ENCODE measurements at places on chromosomes 4 and X.

GRCh38 chrX:87873347-87873941 lies 355.8 kb downstream of the KLHL4 start:
- DNase-seq: no peak

DNA sequence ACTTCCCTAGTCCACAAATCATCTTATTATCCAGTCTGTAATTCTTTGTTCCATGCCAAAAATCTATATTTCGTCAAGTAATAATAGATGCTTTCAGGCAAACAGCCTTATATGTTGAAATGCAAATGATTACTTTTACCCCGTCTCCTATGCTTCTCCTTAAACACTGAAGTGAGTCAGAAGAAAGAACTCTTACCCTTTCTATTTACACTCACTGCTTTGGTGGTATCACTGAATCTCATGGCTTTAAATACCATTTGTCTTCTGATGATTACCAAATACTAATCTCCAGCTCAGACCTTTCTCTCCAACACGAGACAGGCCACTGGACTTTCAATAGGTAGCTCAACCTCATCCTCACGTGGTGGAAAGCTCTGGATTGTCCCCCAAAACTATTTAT lies 558.1 kb downstream of the IL1RAPL1 start:
- no peak for DNase-seq

- DNase-seq: peak; percentile 22
These were observed 140.9 kb upstream of the KLF3 start for GRCh38 chr4:38523054-38523453.

- DNase-seq: no peak
These were observed 964 bp downstream of the VEGFC start for GRCh38 chr4:176791591-176792325.

DNA sequence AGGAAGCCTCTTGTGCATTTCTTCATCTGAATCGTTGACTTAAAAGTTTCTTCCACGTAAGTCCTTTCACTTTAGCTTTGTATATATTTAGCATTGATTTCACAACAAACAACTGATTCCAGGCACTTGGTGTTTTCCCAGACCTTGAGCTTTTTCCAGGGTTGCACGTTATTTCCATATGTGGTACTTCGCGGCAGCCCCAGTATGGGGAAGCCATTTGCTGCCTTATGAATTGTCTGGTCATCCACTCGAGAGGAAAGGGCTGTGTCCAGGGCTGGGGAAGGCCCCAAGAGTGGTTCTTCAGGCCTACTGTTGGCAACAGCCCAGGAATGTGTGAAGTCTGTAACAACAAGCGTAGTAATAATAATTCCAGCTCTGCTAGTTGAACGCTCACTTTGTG lies 2.8 kb upstream of the TLR8 start:
- DNase-seq: no peak

- DNase-seq: no peak
These were observed 77.5 kb downstream of the TMEM156 start for GRCh38 chr4:38954727-38955126.

DNA sequence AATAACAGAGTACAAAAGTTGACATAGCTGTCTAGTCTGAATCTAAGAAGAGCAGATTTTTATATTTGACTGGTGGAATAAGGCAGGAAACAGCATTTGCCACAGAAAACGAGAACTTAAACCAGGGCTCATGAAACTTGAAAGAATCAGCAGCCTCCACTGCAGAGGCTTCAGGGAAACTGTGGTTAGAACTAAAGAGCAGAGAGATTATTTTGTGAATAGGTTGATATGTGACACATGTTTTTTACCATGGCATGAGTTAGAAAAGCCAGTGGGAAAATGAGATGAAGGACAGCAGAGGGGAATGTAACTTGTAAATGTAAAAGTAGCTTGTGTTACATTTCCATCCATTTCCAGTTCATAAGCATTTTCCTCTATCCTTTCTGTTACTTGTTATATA lies 63.7 kb upstream of the CAMK2D start:
- DNase-seq: peak; percentile 65

DNA sequence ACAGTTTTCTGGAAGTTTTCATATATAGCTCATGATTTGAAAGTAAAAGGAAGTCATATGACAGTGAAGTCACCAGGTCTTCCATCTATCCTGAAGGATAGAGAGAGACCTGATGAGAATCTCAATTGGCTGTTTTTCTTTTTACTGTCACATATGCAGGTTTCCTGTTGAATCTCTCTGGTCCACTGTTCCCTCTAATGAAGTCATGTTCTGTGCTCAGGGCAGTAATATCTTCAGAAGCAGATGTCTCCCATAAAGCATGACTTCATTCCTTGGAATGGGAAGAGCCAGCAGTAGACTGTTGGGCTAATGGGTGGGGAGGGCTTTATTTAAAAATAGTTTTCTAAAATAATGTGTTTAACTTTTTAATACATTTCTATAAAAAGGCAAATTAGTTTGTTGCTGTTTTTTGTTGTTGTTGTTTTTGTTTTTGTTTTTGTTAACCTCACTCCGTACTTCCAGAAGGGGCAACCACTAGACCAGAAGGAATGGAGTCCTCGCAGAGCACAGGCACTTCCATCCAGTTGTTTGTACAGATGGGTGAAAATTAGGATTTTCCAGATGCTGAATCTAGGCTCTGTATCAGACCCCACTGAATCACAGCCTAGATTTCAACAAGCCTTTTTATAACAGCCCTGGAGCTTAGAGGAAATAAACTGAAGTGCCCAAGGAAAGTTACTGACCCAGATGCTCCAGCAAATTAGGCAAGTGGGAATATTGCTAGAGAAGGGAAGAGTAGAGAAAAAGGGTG lies 54.2 kb downstream of the AWAT2 start:
- no peak for DNase-seq

DNA sequence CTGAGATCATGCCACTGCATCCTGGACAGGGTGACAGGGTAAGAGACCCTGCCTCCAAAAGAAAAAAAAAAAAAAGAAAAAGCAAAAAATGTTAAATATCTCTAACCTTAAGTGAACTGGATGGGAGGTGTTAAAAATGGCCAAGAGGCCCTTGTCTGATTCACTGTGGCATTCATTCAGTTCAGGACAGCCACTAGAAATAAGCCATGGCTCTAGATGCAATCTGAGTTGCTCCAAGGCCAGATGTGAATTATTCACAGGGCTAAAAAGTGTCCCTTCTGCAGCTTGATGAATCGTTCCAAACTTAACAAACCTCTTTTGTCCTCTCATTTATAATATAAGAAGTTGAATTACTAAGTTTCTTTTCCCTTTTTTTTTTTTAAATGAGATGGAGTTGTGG lies 63.7 kb upstream of the FBXW7 start:
- no peak for DNase-seq

GRCh38 chr4:143184217-143184502 lies 557 bp upstream of the USP38 start:
- no peak for DNase-seq

DNA sequence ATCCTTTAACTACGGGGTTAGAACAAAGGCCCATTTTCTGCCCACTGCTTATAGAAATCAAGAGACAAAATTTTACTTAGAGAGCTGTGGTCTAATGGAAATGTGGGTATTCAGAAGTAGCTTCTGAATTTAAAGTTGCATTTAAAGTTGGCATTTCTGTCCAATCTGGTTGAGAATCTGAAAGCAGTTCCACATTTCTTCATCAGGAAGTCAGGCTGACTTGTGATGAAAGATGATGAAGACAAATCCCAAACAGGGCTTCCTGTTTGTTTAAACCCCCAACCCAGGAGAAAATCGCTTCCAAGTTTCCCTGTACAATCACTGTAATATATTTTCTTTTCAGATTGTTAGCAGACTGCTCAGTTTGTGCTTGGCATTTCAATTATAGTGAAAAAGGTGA lies 345.3 kb downstream of the SPRY1 start:
- DNase-seq: peak; percentile 35

Measured in inflammatory macrophage (primary cell).